NCI-H146 (cell line): ENCODE measurements at places on chromosomes 2 and 18.

GRCh38 chr2:25362434-25363145, 20.9 kb upstream of the DNMT3A start:
- DNase-seq, result peak; percentile 37

- no peak for DNase-seq
These were observed 106.7 kb downstream of the ACKR3 start for GRCh38 chr2:236676136-236676873.

- no peak for DNase-seq
These were observed 59.4 kb upstream of the SIX2 start for GRCh38 chr2:45068571-45069140.

- no peak for DNase-seq
These were observed 34.3 kb upstream of the CNGA3 start for GRCh38 chr2:98311771-98312545.

- no peak for DNase-seq
These were observed 67.6 kb upstream of the MCFD2 start for GRCh38 chr2:46983065-46983801.

DNA sequence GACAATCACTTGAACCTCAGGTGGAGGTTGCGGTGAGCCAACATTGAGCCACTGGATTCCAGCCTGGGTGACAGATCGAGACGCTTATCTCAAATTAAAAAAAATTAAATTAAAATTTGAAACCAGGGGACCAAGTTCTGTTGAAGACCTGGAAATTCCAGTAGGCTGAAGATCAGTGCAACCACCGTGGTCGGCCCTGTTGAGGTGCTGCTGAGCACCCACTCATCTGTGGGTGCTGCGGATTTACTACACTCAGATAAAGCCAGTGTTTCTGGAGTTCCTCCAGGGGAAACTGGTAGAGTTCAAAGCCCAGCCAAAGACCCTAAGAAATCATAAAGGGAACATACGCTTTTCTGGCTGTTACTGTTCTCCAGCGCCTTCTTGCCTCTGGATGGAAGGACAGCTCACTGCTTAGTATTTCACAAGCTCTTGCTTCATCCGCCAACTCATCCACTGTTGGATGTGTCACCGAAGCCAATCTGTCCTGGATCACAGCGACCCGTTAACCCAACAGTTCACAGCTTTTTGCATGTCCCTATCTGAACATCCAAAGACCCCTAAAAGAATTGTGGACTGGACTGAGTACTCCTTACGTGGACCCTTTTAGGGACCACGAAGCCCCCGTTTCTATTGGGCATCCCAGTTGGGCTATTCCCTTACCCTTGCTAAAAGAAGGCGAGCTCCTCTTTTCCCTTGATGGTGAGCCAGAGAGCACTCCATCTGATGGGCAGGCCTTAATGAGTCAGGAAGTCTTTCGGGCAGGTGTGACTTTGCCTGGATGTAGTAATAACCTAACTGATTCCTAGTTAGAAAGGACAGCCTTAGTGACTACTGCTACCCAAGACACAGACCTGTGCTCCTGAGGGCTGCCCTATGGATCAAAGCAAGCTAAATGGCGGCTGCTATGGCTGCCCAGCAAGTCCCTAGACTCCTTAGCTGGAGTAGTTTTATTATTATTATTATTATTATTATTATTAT, 6.0 kb upstream of the ALPP start:
- DNase-seq, result no peak

DNA sequence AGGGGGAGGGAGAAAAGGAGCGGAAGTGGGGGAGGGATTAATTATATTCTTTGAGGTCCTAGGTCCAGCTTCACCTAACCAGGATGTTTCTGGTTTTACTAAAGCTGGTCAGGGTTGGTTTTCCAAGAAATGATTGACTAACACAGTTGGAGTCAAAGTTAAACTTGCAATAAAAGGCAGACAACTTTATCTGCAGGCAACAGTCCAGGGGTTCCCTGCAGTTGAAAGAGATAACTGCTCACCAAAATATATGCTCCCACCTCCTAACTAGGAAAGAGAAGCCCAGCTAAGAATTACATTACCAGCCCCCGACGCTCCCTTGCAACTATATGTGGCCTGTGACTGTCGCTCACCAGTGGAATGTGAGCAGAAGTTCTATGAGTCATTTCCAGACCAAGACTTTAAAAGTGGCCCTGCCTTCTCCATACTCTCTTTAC, 140.0 kb upstream of the PKDCC start:
- no peak for DNase-seq

- no peak for DNase-seq
These were observed 284.1 kb downstream of the PHLPP1 start for GRCh38 chr18:62999392-62999791.

- no peak for DNase-seq
These were observed 154.2 kb downstream of the FAM210A start for GRCh38 chr18:13572148-13572547.

DNA sequence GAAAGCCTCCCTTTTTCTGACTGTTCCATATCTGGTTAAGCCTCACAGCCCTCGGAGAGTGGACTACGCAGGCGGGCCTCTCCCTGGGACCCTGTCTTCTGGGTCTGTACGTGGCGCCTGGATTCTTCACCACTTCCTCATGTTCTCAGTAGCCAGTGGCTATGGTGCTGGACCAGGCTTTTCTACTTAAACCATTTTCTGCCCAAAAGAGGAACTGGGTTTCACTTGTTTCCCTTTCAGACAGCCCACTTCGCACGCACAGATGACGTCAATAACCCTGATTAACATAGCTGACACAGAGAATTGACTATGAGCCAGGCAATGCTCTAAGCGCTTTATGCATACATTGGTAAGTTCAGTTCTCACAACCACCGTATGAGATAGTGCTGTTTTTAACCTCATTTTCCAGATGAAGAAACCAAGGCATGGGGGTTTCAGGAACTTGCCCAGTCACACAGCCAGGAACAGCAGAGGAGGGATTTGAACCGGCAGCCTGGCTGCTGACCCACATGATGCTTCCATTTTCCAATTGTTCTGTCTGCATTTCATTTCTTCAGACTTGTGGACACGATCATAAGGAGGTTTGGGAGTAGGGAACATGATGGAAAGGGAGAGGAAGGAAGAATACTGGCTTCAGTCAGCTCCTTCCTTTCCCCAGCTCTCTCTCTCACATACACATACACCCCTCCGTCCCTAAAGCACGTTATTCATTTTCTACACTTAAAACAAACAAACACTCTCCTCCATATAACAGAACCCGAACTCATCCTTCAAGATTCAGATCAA, 41.7 kb downstream of the MYOM1 start:
- DNase-seq, result no peak

DNA sequence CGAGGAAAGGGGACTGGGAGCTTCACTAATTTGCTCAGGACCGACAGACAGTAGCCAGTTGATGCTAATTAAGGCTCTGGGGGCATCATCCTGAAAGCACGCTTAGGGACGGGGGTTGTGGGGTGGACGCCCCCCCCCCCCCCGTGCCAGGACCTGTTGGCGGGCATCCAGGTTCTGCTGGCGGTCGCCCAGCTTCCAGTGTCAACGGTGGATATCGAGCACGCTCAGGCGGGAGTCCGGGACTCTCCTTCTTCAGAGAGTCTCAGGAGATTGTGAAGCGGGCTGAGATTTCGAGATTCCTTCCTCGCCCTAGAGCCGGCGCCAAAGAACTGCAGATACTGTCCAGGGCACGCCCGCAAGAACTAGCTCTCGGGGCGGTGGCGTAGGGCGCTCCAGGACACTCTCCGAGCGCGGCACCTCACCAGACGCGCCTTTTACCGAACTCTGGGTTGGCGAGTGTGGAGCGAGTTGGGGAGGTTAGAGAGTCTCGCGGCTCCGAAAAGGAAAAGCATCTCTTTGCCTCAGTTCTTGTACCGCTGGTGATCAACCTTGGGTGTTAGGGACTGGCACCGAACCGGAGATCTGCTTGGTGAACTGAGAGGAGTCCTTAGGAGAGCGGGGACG, 5.6 kb downstream of the RAX start:
- peak; percentile 20 for DNase-seq

DNA sequence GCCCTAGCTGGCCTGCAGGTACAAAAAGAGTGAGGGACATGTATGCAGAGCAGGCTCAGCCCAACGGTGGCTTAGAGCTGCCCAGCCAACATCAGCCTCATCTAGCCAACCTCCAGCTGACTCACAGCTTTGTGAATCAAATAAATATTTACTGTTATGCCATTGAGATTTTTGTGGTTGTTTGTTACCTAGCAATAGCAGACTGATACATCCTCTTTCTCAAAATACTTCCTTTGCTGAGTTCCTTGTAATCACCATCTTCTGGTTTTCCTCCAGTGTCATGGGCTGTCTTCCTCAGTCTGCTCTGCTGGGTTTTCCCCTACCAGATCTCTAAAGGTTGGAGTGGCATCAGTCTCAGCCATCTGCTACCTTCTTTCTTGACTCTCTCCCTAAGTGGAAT, 126.6 kb upstream of the SLC1A4 start:
- no peak for DNase-seq

DNA sequence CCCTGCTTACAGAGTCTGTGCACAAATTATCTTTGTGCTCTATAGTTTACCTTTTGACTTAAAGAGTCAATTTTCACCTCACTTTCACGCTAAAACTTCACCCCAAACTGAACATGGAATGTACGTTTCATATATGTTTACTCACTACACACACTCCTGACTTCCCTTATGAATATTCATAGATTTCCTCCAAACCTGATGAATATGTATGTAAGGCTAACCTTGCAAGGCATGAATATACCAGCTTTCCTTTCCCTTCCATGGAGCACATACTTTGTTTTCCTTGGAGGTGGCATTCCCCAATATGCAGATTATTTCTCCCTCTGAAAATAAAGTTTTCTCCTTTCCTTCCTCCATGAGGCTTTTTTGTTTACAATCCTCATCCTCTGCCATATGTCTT, 48.4 kb upstream of the GPR39 start:
- DNase-seq, result no peak

- no peak for DNase-seq
These were observed 6.8 kb downstream of the TBR1 start for GRCh38 chr2:161422816-161423403.

GRCh38 chr2:42794271-42795046, 2.1 kb upstream of the HAAO start:
- no peak for DNase-seq

- DNase-seq, result peak; percentile 9
These were observed 347.2 kb upstream of the NETO1 start for GRCh38 chr18:73214970-73215369.

DNA sequence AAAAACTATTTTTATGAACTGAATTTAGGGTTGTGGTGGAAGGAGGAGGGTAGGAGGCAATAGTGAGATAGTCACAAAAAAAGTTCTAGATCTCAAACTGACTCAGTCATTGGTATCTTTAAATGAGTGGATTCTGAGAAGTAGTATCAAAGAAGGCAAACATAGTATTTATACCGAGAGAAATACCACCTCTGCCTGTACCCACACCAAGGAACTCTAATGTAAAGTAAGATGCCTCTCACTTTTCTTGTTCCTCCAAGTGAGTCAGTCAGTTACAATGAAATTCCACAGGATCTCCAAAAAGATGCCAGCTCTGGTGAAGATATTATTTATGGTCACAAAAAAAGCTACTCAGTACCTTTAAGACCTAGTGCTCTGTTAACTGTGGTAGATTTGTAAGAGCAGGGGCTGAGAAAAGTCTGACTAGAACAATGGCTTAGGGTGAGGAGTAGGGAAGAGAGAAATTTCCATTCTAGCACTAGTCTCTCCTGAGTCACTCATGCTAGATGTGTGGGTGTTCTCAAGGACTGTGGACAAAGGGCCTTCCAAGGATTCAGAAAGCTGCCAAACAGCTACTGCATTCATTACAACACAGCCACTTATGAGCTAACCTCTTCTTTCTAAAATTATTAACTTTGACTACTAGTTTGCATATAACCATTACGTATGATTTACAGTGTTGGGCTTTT, 36.3 kb downstream of the YWHAQ start:
- no peak for DNase-seq

DNA sequence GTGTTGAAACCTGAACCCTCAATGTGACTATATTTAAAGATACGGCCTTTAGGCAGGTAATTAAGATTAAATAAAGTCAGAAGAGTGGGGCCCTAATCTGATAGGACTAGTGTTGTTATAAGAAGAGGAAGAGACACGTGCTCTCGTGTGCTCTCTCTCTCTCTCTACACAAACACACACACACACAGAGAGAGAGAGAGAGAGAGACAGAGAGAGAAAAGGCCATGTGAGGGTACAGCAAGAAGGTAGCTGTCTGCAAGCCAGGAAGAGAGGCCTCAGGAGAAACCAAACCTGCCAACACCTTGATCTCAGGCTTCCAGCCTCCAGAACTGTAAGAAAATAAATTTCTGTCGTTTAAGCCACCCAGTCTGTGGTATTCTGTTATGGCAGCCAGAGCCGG, 106.7 kb downstream of the FTCDNL1 start:
- DNase-seq, result no peak

- peak; percentile 98 for DNase-seq
These were observed 39.9 kb downstream of the CENPO start for GRCh38 chr2:24832931-24833701.

DNA sequence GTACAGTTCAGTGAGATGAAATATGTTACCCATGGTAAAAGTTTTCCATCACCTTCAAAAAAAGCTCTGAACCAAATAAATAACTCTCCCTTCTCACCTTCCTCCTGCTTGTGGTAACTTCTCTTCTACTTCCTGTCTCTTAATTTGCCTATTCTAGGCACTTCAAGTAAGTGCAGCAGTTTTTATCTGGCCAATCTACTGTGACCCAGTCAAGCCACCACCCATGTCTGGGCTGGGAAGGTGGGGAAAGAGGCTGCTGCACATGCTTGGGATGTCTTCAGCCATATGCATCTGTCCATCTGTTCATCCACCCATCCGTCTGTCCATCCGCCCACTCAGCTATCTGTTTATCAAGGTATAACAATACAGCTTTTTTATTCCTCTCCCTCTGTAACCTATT, 31.6 kb downstream of the ZNF532 start:
- no peak for DNase-seq

DNA sequence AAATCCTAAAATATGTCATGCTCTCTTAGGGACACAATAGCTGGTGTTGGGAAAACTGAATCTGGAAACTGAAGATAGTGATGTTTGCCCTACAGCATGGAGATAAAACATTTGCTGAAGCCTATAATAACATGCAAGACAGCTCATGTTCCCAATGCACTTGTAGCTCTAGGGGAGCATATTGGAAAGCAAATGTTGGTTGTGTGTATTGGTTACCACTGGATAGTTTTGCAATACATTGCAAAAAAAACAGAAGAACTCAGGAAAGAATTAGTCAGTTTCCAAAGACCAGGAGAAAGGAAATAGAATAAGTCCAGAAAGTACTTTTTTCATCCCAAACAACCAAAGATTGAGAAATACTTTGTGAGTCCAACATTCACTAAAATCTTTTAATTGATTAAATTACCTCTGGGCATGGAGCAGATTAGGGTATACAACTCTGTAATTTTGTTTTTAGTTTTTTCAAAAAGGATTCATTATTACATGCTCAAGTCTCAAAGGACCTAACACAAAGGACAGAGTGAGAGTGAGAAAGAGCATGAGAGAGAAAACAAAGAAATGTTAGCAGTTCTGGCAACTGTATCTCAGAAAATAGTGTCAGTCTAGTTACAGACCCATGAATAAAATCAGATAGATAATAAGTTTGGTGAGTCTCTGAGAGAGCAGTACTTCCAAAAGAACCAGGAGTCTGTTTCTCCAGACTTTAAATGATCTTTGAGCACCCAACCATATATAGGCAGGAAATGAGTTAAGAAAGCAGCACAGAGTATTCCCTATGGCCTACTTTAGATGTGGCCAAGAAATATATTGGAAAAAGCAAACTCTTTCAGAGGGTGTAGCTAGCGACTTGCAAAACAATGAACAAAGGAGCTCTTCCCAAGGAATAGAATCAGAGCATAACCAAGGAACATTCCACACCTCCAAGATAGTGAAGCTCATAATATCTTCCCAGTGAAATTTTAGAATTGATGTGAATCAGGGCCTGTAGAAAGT, 36.6 kb upstream of the COL3A1 start:
- no peak for DNase-seq
